ENCODE measurements at places on chromosomes 1 and 21.
A peak's percentile ranks its signal among the peaks of the same experiment; 100 is the strongest.

- DNase-seq: no peak
These were observed 15.8 kb downstream of the PROK1 start for GRCh38 chr1:110466646-110467280.

- DNase-seq: peak; percentile 64
These were observed 388.8 kb downstream of the NTNG1 start for GRCh38 chr1:107529511-107530149.

DNA sequence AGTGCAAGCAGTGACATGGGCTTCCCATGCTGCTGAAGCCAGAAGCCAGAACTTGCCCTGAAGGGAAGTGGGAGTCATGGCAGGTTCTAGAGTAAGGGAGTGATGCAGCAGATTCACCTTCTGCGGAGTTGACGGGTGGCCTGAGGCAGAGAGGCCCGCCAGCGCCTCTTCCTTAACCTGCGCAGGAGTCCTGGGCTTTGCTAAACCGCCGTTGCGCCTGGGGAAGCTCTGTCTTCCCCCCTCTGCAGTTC is 67.3 kb downstream of the OBSCN start:
- DNase-seq: no peak

GRCh38 chr1:233140974-233141373 is 154.6 kb downstream of the PCNX2 start:
- no peak for DNase-seq

DNA sequence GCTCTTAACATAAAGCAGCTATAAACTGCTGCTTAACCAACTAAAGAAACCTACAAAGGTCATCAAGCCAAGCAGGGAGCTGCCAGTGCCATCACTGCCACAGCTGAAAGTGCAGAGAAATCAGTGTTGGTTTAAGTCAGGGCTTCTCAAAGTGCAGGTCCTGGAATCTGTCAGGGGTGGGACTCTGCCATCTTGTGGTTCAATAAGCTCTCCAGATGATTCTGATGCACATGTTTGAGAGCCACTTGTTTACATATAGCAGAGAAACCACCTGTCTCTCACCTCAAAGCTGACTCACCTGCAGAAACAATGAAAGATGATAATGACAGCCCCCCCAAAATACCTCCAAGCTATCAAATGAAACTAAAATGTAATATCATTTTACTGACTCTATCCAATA is 49.3 kb downstream of the SH3GLB1 start:
- peak; percentile 67 for DNase-seq

DNA sequence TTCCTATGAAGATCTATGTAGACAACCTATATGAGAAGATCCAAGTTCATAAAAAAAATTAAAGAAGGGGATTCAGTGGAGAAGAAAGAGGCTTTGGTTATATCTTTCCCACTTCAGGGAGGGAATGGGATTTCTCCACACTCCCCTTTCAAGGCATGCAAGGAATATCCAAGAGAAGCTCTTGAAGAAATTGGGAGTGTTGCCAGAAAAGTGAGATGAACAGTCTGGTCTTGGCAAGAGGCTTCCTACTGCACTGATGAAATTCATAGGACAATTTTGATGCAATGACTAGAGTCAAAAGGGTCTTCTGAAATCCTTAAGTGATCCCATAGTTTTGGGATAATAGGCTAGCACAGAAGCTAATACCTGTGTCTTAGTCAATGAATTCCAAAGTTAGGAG is 153.0 kb downstream of the KCTD3 start:
- no peak for DNase-seq

- no peak for DNase-seq
These were observed 13.8 kb downstream of the TP53BP2 start for GRCh38 chr1:223831755-223832636.

DNA sequence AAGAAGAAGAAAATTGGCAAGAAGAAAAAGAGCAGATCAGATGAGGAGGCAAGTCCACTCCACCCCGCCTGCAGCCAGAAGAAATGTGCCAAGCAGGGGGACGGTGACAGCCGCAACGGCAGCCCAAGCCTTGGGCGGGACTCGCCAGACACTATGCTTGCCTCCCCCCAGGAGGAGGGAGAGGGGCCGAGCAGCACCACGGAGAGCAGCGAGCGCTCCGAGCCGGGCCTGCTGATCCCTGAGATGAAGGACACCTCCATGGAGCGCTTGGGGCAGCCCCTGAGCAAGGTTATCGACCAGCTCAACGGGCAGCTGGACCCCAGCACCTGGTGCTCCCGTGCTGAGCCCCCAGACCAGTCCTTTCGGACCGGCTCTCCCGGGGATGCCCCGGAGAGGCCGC is 9.0 kb upstream of the SLC25A34 start:
- DNase-seq: no peak

DNA sequence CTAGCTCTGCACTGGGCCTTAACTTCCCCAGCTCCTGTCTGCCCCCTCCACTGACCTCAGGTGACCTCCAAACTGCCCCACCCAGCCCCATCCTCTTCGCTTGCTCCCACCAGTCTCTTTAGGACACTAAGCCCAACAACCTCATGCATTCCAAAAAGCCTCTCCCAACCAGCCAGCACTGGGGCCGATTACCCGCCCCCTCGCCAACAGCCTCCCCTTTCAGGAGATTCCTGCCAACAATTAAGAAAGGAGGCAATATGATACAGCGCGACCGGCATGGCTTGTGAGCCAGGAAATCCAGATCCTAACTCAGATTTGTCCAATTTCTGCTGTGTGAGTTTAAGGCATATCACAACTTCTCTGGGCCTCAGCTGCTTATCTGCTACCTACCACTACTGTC is 14.7 kb downstream of the KANK4 start:
- DNase-seq: no peak

DNA sequence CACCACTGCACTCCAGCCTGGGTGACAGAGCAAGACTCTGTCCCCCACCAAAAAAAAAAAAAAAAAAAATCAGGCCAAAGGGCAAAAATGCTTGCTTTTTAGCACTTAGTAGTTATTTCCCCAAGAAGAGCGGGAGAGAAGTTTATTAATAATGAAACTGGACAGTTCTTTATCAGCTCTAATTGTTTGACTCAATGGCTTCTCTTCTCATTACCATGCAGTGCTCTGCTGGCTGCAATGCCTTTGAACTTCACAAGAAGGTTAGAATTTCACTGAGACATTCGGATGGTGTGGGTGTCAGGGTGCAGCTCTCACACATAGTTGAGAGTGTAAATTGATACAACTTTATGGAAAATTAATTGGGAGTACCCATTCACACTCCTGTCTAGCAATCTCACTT is 63.7 kb downstream of the EDARADD start:
- no peak for DNase-seq

DNA sequence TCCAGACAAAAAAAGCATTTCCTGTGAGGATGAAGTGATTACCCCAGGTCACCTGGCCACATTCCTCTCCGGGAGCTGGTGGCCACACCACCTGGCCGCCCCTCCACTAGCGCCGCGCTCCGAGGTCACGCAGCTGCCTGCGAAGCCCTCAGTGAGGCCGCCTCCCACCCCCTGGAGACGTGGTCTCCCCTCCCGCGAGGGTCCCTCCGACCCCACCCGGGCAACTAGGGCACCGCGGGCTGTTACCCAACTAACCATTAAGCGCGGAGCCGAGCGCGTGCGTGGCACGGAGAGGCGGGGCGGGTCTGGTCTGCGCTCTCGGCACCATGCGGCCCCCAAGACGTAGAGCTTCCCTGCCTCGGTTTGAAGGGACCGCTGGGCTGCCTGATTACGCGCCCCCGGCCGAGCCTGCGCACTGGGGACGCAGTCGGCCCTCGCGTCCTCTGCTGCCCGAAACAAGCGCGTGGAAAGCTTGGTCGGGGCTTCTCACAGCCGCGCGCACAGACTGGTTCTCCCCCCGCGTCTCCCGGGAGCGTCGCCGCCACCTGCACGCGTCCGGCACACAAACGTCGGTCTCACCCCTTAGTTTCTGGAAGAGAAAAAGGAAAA is 106.5 kb downstream of the SLC16A1 start:
- no peak for DNase-seq

GRCh38 chr1:185598332-185598731 is 135.9 kb upstream of the HMCN1 start:
- no peak for DNase-seq

GRCh38 chr1:15371610-15372545 is 37.8 kb upstream of the EFHD2 start:
- peak; percentile 54 for DNase-seq

DNA sequence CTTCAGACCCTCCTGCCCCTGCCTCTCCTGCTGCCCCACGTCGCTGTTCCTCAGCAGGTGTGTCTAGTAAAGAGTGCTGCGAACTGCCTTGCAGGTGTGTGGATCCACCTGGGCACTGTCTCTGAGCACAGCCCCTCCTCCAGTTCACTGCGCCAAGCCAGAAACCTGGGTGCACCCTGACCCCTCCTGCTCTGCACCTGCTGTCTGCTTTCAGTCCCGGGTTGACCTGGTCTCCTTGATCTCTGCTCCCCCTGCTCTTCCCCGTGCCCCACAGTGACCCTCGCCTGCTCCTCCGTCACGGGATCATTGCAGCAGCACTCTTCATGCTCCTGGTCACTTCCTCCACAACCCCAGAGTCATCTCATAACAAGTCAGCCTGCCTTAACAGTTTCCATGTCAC is 6.5 kb downstream of the A3GALT2 start:
- DNase-seq: no peak

- DNase-seq: no peak
These were observed 87.1 kb upstream of the DISP3 start for GRCh38 chr1:11391886-11392285.

DNA sequence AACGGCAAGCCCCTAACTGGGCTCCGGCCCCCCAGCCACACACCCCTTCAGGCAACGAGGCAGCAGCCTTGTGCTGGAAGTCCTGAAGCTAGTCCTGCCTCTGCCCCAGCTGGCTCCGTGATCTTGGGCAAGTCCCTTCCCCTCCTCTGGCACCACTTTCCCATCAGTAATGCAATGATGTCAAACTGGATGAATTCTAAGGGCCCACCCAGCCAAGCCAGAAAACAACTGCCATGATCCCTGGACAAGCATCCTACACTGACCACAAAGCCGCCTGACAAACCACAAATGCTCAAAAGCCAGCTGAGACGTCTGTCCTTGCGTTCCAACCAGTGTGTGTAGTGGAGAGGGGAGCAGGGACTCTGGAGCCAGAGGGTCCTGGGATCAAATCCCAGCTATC is 26.8 kb downstream of the IFFO2 start:
- DNase-seq: no peak

- DNase-seq: peak; percentile 14
These were observed 233.1 kb upstream of the VAMP3 start for GRCh38 chr1:7538033-7538432.

DNA sequence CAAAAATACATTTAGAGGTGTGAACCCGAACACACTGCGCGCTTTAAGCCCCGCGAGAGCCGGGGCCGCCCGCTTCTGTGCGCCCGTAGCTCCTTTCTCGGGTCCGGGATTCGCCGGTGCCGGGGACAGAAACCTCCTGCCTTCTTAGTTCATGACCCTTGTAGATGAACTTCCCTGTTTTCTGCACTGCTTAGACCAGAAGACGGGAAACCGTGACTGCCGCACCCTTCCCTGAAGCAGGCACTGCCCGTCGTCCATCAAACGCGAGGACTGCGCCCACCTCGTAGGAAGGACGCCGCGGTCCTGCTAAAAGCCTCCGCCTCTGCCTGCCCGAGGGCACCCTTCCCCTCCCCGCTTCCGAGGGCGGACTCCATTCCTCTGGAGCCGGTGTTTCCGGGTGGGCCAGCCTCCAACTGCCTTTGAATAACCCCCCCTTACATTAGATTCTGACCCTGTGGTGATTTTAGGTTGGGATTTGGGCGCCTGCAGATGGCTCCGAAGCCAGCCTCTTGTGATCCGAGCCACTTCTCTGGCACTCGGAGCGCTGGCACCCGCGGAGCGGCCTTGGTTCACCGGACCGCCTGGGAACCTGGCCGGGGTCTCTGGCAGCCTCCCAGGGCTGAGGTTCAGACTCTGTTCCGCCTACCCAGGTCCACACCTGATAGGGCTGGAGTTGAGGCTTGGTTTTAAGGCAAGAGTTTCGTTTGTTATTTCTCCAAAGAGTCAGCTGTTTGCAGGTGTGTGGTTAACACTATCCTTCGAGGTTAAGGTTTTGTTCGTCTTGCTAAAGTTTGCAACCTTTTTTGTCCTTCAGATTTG is 1.2 kb upstream of the PTTG1IP start:
- DNase-seq: no peak

DNA sequence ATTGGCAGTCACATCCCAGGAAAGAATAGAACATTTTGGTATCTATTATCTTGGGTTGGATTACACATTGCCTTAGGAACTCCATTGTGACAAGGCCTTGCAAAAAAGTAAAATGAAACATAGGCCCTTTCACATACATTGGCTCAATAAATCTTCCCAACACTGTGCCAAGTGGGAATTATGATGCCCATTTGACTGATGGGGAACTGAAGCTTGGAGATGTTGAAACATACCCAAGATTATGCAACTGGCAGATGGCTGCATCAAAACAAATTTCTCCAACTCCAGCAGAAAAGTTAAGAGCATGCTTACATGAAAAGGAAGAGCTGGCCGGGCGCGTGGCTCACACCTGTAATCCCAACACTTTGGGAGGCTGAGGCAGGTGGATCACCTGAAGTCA is 26.9 kb downstream of the PLEKHO1 start:
- DNase-seq: no peak

GRCh38 chr1:58500043-58500442 is 46.5 kb downstream of the OMA1 start:
- no peak for DNase-seq

DNA sequence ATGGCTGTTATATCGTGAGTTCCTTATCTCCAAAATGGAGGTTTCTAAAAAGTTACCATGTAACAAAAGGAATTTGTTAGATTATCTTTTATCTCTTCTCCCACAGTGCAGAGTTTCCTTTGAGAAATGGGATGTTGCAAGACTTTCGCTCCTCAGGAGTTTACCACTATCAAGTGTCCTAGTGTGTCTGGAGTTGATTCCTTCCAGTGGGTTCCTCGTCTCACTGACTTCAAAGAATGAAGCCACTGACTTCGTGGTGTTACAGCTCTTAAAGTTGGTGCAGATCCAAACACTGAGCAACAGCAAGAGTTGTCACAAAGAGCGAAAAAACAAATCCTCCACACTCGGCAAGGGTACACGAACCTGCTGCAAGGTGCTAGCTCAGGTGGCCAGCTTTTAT is 37.0 kb downstream of the SPAG17 start:
- no peak for DNase-seq

GRCh38 chr1:243496187-243496646 is 240.4 kb downstream of the SDCCAG8 start:
- no peak for DNase-seq

- DNase-seq: no peak
These were observed 65.3 kb downstream of the URB2 start for GRCh38 chr1:229691362-229691761.

DNA sequence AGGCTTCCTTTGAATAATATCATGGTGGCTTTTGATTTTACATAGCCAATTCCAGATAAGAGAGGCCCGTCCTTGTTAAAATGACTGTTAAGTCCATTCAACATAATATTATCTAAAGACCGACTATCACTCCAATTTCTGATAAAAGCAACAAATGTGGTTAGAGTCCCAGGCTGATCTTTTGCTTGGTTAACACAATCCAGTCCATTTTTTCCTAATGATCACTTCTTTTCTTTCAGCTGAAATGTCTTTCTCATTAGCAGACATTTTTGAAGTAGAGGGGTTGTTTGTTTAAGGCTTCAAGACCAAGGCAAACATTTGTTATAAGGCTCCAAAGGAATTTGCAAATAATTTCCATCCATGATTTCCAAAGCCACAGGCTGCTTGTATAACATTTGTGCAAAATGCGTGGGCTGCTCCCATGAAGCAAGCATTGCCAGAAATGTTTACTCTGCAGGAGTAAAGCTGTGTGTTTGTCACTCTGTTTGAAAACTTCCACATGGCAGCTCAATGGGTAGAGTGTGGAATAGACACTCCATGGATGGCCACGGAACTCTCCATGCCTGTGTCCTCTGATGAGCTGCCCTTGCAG is 111.5 kb downstream of the PSMG1 start:
- DNase-seq: peak; percentile 90

GRCh38 chr1:169105434-169106094 is 926 bp upstream of the ATP1B1 start:
- DNase-seq: peak; percentile 85

All from HepG2 (cell line).